ENCODE measurements at places on chromosomes 7 and 10. TPM values are rescaled to one million over a fixed set of nuclear protein-coding genes. Genes with fewer than 3 reads are reported as not detected.

DNA sequence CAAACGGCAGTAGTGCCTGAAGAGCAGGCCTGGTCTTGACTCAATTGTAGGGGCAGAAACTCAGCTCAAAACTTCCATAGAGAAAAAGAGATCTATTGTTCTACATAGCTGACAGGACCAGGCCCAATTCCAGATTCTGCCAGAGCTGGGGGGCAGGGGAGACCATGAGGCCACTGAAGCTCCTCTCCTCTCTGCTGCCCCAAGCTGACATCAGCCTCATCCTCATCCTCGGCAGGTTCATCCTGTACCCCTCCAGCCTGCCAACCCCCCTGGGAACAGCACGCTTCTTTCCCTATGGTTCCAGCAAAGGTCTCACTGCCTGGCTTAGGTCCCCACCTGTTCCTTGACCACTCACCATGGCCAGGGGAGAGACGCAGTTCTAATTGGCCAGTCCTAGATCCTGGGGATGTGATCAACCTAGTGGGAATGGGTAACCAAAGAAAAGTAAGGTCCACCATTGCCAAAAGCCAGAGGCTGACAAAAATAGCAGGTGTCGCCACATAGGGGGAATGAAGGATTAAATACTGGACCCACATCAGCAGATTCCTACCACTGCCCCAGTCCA, 42.9 kb downstream of the CCDC3 start:
- no peak for DNase-seq

- DNase-seq, result no peak
Measured at GRCh38 chr7:48381571-48381970, 210.3 kb downstream of the ABCA13 start.

- no peak for DNase-seq
Measured at GRCh38 chr7:114785496-114785895, 136.4 kb upstream of the MDFIC start.

The LDB3 gene
- total RNA-seq, result 1,375 TPM

Measured in Right ventricle myocardium superior (tissue), 1 donor.